ENCODE measurements at places on chromosomes 5 and 9. TPM values are rescaled to one million over a fixed set of nuclear protein-coding genes. Genes with fewer than 3 reads are reported as not detected.

Gene AQP3
- total RNA-seq = 9.9 TPM

Gene MARCHF6
- total RNA-seq = 364 TPM

Gene ANKRD55
- total RNA-seq = not detected

GRCh38 chr5:167936022-167936421 lies 355.4 kb upstream of the WWC1 start:
- no peaks in the 10 kb centered on the region for H3K36me3 ChIP-seq
- peaks cover 14% of the 10 kb centered on the region for H3K27me3 ChIP-seq
- H3K27ac ChIP-seq = no peak overlapping the region
- H3K4me1 ChIP-seq = no peaks in the 10 kb centered on the region
- no peak for DNase-seq

GRCh38 chr5:3354606-3355005 lies 241.0 kb upstream of the IRX1 start:
- DNase-seq = no peak
- no peak overlapping the region for H3K27ac ChIP-seq
- no peaks in the 10 kb centered on the region for H3K4me1 ChIP-seq
- H3K4me3 ChIP-seq = no peak overlapping the region
- peaks cover 70% of the 10 kb centered on the region for H3K27me3 ChIP-seq

DNA sequence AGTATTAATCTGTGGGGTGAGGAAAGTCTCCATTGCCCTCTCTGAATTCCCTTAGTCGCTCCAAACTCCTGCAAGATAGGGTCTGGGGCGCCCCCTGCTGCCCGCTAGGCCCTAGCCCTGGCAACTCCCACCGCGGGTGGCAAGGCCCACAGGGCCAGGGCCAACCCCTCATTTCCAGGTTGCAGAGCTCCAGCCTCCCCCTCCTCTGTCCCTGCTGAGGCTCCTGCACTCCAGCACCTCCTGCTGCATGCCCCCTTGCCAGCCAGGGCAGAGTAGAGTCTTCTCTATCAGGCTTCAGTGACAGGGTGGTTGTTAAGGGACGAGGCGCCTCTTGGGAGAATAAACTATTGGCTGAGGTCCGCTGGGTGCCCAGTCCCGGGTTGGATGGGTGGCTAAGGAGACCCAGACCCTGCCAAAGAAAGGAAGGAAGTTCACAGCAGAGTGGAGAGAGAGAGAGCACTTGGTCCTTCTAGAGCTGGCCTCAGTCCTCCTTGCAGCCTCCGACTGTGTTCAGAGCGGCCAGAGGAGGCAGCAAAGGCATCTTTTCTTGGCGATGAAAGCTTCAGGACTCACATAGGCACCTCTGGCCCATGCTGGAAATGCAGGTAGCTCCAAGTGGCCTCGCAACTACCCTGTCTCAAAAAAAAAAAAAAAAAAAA lies 45.6 kb downstream of the SAR1B start:
- no peak overlapping the region for H3K4me3 ChIP-seq
- no peaks in the 10 kb centered on the region for H3K36me3 ChIP-seq
- H3K4me1 ChIP-seq = peaks cover 19% of the 10 kb centered on the region
- peak; percentile 77 for DNase-seq
- H3K27me3 ChIP-seq = no peaks in the 10 kb centered on the region

- H3K4me1 ChIP-seq = no peaks in the 10 kb centered on the region
- DNase-seq = no peak
These were observed 394.9 kb downstream of the GADD45G start for GRCh38 chr9:89999534-90000370.

DNA sequence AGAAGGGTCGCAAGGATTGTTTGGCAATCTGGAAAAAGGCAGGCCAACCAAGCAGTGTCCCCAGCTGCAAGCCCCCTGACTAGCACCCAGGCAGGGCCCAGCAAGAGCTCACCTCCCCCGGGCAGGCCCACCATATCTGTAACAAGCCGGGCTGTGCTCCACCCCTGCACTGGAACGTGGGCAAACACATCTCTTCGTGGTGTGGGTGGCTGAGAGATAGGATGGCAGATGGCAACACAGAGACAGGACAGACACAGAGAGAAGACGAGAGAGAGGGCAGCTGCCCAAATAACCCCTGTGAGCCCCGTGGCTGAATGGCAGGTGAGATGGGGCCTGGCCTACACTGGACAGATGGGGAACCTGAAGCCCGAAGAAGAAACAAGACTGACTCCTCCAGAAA lies 9.4 kb downstream of the BBLN start:
- no peak overlapping the region for H3K4me3 ChIP-seq
- H3K27ac ChIP-seq = no peak overlapping the region
- H3K36me3 ChIP-seq = peaks cover 4% of the 10 kb centered on the region
- no peaks in the 10 kb centered on the region for H3K4me1 ChIP-seq
- no peaks in the 10 kb centered on the region for H3K27me3 ChIP-seq
